Activated naive CD4-positive, alpha-beta T cell treated with anti-CD3 and anti-CD28 coated beads for 36 hours (primary cell): ENCODE measurements at places on chromosomes 1 and 21. TPM values are rescaled to one million over a fixed set of nuclear protein-coding genes. Genes with fewer than 3 reads are reported as not detected.

CA14 gene
- not detected for total RNA-seq

KIF21B gene
- 45.5 TPM for total RNA-seq

ACTL8 gene
- not detected for total RNA-seq

LIN9 gene
- total RNA-seq, result 7.7 TPM

SRSF11 gene
- 172 TPM for total RNA-seq

KRTAP26-1 gene
- not detected for total RNA-seq

AADACL3 gene
- not detected for total RNA-seq

GRCh38 chr1:153030895-153031294 lies at the start of gene SPRR1B:
Gene SPRR1B, plus strand, starts transcription at chr1:153031203. Its CDS starts 1,143 bp downstream, at chr1:153032346.
- H3K4me1 ChIP-seq, result no peaks in the 10 kb centered on the region
- peaks cover 9% of the 10 kb centered on the region for H3K27me3 ChIP-seq
- no peak for DNase-seq
- H3K36me3 ChIP-seq, result no peaks in the 10 kb centered on the region
- H3K27ac ChIP-seq, result no peak within 1 kb of the TSS

- H3K27me3 ChIP-seq, result peaks cover 5% of the 10 kb centered on the region
- no peaks in the 10 kb centered on the region for H3K4me1 ChIP-seq
- H3K4me3 ChIP-seq, result no peak overlapping the region
- DNase-seq, result no peak
- H3K36me3 ChIP-seq, result no peaks in the 10 kb centered on the region
Measured at GRCh38 chr1:96520579-96520947, 201.0 kb upstream of the PTBP2 start.

DNA sequence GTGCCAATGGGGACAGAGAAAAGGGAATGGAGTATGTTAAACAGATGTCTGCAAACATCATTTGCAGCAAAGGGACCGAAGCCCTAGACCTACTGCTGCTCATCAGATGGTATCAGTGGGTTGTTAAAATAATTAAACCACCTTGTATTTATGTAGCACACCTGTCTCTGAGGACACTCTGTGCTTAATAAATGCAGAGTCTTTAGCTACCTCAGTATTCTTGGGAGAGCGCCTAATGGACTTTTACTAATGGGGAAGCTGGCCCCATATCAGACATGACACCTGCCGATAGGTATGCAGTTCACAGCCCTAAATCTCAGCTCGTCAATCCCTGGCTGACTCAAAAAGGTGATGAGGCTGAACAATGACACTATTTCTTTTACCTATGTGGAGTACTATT lies 54.4 kb downstream of the SYT6 start:
- DNase-seq, result no peak
- no peak overlapping the region for H3K4me3 ChIP-seq
- no peaks in the 10 kb centered on the region for H3K36me3 ChIP-seq
- no peak overlapping the region for H3K27ac ChIP-seq

GRCh38 chr1:94981575-94981973 lies 54.7 kb upstream of the CNN3 start:
- DNase-seq, result no peak
- no peaks in the 10 kb centered on the region for H3K27me3 ChIP-seq
- no peak overlapping the region for H3K27ac ChIP-seq
- H3K4me1 ChIP-seq, result peaks cover 9% of the 10 kb centered on the region

DNA sequence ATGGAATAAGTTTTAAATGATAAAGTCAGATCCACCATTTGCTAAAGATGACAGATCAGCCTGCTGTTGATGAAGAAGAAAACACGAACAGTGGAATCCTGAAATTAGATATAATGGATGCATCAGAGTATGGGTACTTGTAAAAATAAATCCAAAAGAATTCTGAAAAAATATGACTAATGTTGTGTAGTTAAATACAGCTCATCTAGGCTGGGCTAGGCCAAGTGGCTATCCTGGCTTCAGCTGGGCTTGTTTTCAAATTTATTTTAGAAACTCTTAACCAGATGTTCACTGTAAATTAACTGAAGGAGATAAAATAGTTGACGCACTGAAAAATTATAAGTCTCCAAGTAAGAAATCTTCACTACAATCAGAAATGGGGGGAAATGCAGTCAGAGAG lies 7.4 kb upstream of the RGS2 start:
- peaks cover 2% of the 10 kb centered on the region for H3K4me1 ChIP-seq
- no peak overlapping the region for H3K27ac ChIP-seq
- no peaks in the 10 kb centered on the region for H3K27me3 ChIP-seq
- no peak for DNase-seq
- no peaks in the 10 kb centered on the region for H3K36me3 ChIP-seq

DNA sequence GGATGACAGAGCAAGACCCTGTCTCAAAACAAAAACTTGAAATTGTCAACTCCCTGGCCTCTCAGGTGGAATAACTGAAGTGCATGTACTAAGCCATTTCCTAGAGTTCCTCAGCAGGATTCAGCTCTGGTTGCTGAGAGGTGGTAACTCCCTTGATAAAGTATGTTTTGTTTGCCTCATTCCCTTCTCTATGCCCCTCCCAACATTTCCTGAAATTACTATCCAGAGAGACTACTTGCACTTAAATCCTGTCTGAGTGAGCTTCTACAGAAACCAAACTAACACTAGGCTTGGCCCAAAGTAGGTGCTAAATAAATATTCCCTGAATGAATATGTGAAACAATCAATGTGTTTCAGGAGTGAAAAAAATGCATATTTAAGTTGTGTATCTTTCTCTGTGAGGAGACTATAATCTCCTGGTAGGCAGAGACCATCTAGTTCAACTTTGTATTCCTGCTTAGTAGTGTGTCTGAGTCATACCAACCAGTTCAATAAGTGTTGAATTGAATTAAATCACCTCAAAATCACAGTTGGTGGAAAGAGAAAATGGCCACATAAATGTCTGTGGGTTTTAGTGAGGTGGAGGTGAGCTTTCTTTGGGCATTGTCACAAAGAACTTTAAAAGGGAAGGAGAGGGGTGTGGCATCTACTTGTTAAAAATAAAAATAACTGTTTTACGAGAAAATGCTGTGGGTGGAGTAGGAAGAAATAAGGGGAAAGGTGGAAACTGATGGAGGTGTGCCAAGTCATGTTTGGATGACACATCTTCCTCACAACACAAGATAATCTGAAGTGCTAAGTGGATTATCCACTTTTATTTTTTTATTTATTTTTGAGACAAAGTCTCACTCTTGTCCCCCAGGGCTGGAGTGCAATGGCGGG lies 12.6 kb downstream of the RIMKLA start:
- no peak overlapping the region for H3K27ac ChIP-seq
- no peaks in the 10 kb centered on the region for H3K36me3 ChIP-seq
- H3K27me3 ChIP-seq, result no peaks in the 10 kb centered on the region
- H3K4me3 ChIP-seq, result no peak overlapping the region
- DNase-seq, result no peak

DNA sequence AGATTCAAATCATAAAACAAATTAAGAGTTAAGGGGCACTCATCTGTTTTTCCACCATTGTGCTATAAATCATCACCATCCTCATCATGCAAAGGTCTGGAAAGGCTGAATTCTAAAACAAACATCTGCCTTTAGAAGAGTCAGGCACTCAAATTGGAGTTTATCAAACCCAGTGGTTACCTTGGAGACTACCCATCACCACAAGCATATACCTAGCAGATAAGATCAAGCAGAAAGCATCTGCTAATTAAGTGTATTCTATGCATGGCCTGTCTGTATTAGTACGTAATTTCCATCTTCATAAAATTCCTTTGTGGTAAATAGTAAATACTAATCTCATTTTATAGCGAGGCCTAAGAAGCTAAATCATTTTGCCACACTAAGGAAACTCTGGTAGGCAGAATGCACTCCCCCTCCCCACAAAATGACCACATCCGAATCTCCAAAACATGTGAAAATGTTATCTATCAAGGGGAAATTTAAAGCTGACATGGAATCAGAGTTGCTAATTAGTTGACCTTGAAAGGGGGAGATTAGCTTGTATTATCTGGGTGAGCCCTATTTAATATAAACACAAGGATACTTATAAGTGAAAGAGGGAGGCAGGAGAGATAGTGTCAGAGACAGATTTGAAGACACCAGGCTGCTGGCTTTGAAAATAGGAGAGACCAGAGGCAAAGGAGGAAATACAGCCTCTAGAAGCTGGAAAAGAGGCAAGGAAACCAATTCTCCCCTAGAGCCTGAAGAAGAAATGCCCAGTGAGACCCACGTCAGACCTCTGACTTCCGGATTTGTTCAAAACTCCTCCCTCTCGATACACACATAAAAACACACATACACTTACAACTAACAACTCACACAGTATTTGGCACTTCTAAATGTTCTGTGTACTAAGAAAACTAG lies 23.2 kb downstream of the ARID4B start:
- H3K27me3 ChIP-seq, result no peaks in the 10 kb centered on the region
- peak overlapping the region; percentile 69 for H3K27ac ChIP-seq

DNA sequence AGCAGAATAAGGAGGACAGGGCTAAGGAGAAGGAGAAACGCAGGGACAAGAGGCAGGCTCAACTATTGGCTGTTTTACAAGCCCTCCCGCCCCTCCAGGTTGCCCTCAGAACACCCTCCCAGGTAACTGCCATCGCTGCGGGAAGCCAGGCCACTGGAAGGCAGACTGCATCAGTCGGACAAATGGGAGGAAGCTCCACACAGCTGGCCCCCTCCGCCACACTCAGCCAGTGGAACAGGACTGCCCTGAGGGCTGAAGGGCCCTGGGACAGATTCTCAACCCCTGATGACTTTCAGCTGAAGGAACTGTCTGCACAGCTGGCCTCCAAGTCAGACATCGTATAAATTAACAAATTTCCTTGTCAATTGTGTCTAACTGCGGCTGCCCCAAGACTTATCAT lies 21.8 kb downstream of the LRRC3 start:
- H3K4me1 ChIP-seq, result no peaks in the 10 kb centered on the region
- no peak overlapping the region for H3K4me3 ChIP-seq

- no peak for DNase-seq
- peaks cover 2% of the 10 kb centered on the region for H3K4me1 ChIP-seq
- H3K4me3 ChIP-seq, result no peak overlapping the region
- no peak overlapping the region for H3K27ac ChIP-seq
- no peaks in the 10 kb centered on the region for H3K36me3 ChIP-seq
Measured at GRCh38 chr1:20366056-20366462, 75.4 kb downstream of the VWA5B1 start.

DNA sequence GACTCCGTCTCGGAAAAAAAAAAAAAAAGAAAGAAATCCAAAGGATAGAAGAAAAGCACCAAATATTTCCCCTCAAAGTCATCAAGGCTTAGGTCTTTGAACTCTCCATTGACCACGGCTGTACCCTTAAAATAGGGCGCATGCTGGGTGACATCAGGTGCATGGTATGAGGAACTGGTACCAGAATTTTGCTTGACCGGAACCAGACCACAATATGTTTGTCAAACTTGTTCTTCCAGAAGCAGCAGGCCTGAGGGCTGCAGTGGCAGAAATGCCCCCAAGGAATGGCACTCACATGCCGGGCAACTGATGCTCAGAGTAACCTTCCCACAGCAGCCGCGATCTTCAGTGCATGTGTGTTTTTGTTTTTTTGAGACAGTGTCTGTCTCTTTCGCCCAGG lies 21.0 kb downstream of the RCC1 start:
- no peak for DNase-seq
- H3K4me1 ChIP-seq, result peaks cover 4% of the 10 kb centered on the region
- no peak overlapping the region for H3K27ac ChIP-seq
- H3K4me3 ChIP-seq, result no peak overlapping the region
- peaks cover 25% of the 10 kb centered on the region for H3K36me3 ChIP-seq

GRCh38 chr1:22500471-22500870 lies 48.8 kb downstream of the ZBTB40 start:
- no peaks in the 10 kb centered on the region for H3K27me3 ChIP-seq
- DNase-seq, result no peak
- peaks cover 8% of the 10 kb centered on the region for H3K36me3 ChIP-seq
- no peak overlapping the region for H3K4me3 ChIP-seq

DNA sequence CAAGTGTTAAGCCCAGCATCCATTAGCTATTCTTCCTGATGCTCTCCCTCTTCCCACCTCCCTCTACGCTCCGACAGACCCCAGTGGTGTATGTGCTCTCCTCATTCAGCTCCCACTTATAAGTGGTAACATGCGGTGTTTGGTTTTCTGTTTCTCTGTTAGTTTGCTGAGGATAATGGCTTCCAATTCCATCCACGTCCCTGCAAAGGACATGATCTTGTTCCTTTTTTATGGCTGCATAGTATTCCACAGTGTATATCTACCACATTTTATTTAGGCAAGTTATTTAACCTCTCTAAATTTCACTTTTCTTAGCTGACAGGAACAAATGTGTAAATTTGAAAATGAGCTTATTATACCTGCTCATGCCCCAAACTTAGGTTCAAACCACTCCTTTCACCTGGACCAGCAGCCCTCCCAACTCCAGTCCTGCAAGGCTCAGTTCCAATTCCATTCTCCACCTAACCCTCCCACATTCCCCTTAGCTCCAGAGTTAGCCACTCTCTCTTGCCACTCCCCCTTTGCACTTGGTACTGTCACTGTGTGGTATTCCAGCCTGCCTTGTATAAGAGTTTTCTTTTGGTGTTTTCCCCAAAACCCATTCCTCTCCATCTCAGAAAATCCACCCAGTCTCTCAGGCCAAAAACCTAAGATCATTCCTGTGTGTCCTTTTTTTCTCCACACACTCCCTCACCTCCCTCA lies 1.7 kb upstream of the PEF1 start:
- H3K27ac ChIP-seq, result no peak overlapping the region
- H3K27me3 ChIP-seq, result no peaks in the 10 kb centered on the region
- no peak for DNase-seq
- H3K4me3 ChIP-seq, result peak overlapping the region; percentile 97

DNA sequence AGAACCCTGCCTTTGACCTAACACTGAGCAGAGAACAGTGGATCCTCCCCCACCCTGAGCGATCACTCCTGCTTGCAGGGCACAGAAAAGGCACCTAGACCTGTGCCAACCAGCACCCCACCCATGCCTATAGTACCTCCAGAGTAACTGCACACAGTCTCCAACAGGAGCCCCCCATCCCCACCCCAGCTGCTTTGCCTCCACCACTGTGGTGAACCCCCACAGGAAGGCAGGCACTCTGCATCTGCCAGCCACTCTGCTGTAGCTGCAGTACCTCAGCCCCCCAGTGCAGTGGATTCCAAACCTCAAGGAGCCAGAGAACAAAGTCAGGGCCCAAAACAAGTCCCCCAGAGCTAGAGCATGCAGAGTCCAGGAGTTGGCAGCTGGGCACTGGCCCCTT lies 10.7 kb downstream of the SPATC1L start:
- peaks cover 6% of the 10 kb centered on the region for H3K4me1 ChIP-seq
- H3K27me3 ChIP-seq, result no peaks in the 10 kb centered on the region
- peaks cover 2% of the 10 kb centered on the region for H3K36me3 ChIP-seq
- H3K4me3 ChIP-seq, result no peak overlapping the region

- H3K36me3 ChIP-seq, result no peaks in the 10 kb centered on the region
- H3K27me3 ChIP-seq, result peaks cover 5% of the 10 kb centered on the region
- no peak overlapping the region for H3K4me3 ChIP-seq
- no peak overlapping the region for H3K27ac ChIP-seq
- DNase-seq, result no peak
- H3K4me1 ChIP-seq, result no peaks in the 10 kb centered on the region
Measured at GRCh38 chr21:35850029-35850428, 210.3 kb downstream of the SETD4 start.

- no peak for DNase-seq
- no peak overlapping the region for H3K4me3 ChIP-seq
- H3K36me3 ChIP-seq, result no peaks in the 10 kb centered on the region
- H3K27ac ChIP-seq, result no peak overlapping the region
- H3K27me3 ChIP-seq, result peaks cover 19% of the 10 kb centered on the region
Measured at GRCh38 chr1:75655931-75656330, 45.0 kb upstream of the SLC44A5 start.
